ENCODE measurements at places on chromosomes 4 and X.

GRCh38 chrX:8967461-8967860, 66.5 kb downstream of the FAM9B start:
- no peak for DNase-seq

DNA sequence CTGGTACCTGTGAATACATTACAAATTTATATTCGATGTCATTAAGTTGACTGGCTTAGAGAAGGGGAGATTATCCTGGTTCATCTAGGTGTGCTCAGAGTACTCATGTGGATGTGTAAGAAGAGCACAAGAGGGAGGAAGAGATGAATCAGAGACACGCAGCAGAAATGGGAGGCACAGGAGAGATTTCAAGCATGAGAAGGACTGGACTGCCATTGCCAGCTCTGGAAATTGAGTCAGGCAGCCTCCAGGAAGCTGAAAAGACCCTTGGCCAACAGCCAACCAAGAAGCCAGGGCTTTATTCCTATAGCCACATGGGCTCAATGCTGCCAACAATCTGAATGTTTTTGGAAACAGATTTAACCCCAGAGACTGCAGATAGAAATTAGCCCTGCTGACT, 1390.0 kb downstream of the STIM2 start:
- DNase-seq: no peak

DNA sequence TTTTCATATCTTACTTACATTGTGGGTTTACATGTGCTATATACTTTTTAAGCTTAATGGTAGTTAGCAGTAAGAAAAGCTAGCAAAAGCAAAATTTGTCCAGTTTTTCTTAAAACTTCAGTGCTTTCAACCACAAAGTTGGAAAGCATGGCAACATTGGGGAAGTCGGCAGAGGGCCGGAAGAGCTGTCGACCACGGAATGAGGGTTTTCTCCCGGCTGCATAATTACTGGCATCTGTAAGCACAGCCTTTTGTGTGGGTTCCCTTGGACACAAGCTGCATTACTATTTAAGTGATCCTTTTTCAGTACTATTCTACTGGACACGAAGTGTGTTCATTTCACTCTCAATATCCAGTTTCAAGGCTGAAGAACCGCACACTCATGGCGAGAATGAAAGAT, 560.4 kb downstream of the ANKRD50 start:
- DNase-seq: no peak

GRCh38 chr4:119172223-119172622, 36.6 kb downstream of the MYOZ2 start:
- peak; percentile 28 for DNase-seq

- DNase-seq: no peak
These were observed 1333.9 kb upstream of the TENM3 start for GRCh38 chr4:180909279-180909678.

DNA sequence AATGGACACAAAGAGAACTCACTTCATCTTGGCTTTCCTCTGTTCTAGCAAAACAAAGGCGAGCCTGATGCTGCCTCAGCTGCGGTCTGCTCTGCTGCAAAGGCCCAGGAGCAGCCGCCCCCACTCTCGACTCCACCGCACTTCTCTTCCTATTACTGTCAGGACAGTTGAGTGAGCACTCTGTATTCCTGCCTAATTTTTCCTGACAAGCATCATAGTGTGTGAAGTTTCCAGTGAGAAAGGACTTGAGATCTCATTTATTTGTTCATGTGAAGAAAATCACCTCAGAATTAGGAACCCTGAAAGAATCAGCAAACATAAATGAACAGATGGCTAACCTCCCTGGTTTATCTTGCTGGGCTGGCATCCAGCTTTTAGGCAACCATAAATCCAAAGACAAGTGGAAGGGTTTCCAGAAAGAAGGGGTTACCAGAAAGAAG, 15.6 kb downstream of the SCARB2 start:
- no peak for DNase-seq

DNA sequence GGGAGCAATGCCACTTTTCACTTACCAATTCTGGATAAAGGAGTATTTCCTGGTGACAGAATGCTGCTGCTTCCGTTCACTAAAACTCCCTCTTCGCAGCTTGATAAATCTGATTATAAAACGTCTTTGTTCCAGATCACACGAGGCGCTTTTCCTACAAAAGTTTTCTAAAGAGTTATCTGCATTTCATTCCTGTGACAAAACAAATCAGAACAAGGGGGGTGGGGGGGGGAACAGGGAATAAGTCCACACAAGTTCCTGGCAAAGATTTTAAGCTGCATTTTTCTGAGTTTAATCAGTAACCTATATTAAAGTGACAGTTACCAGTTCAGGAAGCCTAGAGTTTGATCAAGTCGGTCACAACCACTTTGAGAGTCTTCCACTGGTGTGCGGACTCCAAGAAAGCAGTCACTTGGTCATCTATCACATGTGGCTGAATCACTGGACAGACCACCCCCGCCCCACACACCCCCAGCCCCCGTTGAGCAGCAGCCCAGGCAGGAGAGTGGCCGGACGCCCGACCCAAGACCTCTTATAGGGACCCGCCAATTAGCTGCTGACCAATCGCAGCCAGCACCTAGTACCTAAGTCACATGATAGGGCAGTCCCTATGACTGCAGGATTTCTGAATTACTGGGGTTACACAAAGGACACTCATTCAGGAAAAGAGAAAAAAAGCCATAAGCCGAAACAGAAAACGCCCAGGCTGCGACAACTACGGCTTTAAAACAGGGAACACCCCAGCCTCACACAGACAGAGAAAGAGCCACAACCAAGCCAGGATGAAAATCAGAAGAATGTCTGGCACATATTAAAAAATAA, 569.3 kb upstream of the DIPK2B start:
- peak; percentile 22 for DNase-seq

DNA sequence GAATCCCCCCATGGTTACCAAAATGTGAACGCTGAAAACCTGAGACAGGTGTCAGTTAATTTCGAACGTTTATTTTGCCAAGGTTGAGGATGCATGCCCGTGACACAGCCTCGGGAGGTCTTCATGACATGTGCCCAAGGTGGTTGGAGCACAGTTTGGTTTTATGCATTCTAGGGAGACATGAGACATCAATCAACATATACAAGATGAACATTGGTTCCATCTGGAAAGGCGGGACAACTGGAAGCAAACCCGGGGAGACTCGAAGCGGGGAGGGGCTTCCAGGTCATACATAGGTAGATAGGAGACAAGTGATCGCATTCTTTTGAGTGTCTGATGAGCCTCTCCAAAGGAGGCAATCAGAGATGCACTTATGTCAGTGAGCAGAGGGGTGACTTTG, 11.0 kb upstream of the SH3BP2 start:
- DNase-seq: no peak

GRCh38 chr4:27058819-27059406, 198.3 kb downstream of the STIM2 start:
- DNase-seq: no peak

- DNase-seq: no peak
These were observed 755.5 kb downstream of the STIM2 start for GRCh38 chr4:27616166-27616565.

DNA sequence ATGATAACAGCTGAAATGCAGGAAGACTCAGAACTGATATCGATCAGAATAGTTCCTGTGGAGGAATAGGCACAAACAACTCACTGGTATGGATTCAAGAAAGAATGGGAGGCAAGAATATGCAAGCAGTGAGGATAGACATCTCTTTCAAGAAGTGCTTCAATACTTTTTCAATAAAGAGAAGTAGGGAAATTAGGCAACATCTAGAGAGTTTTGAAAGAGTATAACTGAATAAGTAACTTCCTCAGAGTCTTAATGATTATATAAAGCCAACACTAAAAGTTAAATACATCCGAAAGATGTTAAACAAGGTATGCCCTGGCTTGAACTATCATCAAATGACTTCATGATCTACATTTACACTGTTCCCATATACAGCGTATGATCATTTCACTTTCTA, 1443.0 kb downstream of the PCDH7 start:
- no peak for DNase-seq

GRCh38 chr4:85928775-85929591, 430.9 kb downstream of the MAPK10 start:
- DNase-seq: no peak

DNA sequence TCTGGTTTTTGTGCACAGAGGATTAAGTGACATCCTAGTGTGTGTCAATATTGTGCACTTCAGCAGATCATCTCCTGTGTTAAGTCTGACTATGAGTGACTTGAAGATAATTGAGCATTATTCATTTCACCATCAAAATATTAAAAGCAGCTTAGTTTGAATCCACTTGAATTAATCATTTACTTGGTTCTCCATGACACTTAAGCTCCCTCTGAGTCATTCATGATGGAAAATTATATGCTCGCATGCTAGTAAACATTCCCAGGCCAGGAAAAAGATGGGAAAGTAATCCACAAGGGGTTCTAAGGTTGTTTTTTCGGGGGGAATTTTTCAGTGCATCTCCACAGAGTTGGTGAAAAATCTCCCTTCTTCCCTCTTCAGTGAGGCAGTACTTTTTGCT, 97.2 kb upstream of the EOLA2 start:
- no peak for DNase-seq

GRCh38 chr4:2324891-2325290, 63.0 kb upstream of the MXD4 start:
- no peak for DNase-seq

- DNase-seq: no peak
These were observed 69.6 kb upstream of the MTNR1A start for GRCh38 chr4:186624951-186625350.

Data from T1000 (cell line).